EL (cell line): ENCODE measurements at places on chromosomes 4 and X.

DNA sequence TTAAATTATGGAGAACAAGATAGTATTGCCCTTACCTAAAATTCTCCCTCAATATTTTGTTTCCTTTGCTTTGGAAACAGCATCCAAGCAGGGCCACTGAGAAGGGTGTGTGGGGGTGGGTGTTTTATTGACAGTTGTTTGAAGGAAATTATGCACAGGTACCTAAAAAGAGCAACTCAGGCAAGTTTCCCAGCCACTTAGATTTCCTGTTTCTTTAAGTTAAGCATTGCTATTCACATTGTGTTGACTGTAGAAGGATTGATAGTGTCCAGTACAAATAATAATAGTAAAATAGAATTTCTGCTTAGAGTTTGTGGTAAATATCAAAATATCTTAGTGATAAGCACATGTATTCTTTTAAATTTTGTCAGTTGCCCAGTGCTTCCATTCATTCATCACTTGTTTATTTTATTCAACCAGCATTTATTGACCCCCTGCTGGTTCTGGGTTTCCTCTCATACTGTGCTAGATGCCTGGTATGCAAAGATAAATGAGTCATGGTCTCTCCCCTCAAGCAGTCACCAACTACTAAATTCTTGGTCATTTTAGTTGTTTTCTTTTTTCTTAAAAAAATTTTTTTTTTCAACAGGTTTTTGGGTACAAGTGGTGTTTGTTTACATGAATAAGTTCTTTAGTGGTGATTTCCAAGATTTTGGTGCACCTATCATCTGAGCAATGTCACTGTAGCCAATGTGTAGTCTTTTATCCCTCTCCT is 50.0 kb downstream of the GALNT7 start:
- DNase-seq = peak; percentile 92

- DNase-seq = no peak
Observed at GRCh38 chr4:84958434-84958833, 8.1 kb downstream of the WDFY3 start.

DNA sequence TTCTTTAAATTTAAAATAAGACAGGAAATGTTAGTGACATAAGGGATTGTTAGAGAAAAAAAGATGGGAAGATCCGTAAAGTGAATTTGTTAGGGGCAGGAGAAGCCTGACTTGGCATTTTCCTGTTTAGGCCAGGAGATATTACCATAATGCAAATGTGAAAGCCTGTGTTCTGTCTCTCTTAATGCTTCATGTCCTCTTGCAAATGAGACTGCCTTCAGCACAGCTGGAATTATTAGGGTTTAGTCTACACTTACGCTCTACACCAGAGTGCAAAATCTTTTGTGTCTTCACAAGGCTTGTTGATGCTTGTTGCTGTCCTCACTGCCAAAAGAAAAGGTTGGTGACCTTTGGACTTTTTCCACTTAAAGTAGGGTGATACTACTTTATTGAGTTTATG is 56.8 kb downstream of the JADE1 start:
- no peak for DNase-seq

DNA sequence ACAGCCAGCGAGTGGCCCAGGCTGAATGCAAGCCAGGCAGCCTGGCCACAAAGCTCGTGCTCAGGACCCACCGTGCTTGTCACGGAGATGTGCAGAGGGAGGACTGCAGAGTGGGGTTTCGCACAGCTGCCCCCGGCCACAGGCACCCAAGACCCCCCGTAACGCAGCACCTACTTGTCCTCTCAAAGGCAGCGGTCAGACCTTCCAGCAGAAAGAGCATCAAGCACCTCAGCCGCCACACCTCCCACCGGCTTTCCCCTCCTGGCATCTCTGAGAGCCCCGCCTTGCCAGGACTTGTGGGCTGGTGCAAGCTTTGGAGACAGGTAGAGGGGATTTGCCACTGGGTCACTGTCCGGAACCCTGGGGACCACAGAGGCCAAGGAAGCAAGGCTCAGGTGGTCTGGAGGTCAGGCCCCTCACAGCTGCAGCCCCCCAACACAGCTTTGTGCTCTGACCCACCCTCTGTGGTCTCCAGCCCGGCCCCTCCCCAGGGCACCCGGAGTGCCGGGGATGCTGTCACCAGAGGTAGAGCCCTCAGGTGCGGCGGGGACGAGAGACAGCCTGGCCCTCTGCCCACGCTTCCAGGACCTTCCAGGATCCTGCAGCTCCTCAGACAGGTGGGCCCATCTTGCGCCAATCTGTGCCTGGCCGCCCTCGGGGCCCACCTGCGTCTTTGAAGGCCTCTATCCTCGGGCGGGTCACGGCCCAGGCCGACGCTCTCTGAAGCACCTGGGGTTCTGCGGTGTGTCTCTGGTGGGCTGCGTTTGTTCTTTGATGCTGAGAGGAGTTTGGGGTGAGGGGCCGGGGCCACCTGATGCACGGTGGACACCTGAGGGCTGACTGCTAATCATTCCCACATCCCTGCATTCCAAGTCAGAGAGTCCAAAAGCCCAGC is 34.4 kb upstream of the HMX1 start:
- DNase-seq = no peak

- peak; percentile 52 for DNase-seq
Observed at GRCh38 chrX:150730719-150731118, 37.5 kb downstream of the MTMR1 start.

GRCh38 chr4:174537634-174538033 is 15.3 kb upstream of the HPGD start:
- no peak for DNase-seq

DNA sequence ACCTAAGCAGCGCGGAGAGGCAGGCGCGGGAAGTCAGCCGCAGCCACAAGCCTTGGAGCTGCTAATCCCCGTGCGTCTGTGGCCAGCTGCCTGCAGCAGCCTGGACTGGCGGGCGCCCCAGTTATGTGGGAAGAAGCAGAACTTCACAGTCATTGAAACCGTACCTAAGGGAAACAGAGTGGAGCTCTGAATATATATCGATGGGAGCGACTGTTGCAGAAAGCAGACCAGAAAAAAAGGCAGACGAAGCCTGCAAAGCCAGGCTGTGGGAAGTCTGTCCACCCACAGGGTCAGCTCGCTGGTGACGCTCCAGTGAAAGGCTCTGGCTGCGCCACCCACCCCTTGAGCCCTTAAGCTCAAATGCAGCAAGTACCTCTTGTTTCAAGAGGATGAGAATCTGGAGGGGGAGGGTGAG is 24.7 kb downstream of the KCNE5 start:
- peak; percentile 4 for DNase-seq

DNA sequence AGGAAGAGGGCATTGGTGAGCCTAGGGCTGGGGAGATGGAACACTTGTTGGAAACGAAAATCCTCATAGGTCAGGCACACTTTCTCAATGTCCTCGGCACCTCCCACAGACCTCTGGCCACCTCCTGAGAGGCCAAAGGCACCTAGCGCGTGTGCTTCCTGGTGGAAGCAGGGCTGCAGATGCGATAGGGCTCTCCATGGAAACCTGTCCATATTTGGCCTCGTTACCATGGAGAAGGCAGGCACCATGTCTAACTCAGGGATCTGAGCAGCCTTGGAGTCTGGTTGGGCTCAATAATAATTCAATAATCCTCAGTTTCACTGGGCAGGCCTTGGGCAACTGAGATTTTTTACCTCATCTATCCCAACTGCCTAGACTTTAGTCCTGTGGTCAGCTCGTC is 58.3 kb downstream of the RAI2 start:
- no peak for DNase-seq

GRCh38 chr4:56051710-56052075 is 102.9 kb downstream of the CEP135 start:
- DNase-seq = no peak

DNA sequence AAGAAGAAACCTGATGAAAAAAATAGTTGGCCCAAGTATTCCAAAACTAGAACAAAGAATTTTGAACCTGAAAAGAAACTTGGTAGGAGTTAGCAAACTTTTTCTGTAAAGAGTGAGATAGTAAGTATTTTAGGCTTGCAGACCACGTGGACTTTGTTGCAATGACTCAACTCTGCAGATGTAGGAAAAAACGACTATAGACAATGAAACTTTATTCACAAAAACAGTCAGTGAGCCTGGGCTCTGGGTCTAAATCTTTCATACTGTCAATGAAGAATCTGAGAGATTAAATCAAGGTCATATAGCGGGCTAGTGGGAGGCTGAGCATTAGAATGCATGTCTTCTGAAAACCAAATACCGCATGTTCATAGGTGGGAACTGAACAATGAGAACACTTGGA is 23.0 kb downstream of the SH3D19 start:
- DNase-seq = no peak

DNA sequence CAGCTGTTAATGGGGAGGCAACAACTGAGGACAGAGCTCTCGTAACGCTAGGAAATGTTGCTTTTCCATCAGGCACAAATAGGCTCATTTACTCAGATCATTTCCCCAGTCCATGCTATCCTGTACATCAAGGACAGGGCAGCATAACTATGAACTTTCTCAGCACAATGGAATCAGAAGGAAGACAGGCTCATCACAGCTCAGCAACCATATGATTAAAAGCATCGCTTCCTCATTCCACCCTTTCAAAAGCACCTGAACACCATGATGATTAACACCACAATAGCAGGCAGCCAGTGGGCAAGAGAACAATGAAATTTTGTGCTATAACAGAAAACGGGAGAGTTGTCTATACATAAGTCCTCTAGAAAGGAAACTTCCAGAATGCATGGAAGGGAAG is 297.8 kb downstream of the ZNF674 start:
- DNase-seq = no peak

DNA sequence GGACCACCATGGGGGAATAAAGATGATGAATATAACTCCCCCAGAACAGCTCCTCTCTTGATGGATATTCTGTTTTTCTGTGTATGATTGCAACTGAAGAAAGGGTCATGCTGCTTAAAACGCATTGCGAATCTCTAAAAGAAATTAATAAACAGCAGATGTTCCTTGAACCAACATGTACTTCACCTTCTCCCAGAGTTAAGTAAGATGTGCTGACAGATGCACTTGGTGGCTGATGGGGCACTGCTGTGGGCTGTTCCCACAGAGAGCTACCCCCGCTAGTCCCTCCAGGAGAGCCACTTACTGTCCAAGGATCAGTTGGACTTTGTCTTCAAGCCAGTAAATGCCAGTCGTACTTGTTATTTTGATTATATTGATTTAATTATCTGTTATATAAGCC is 26.3 kb upstream of the C4orf54 start:
- no peak for DNase-seq

DNA sequence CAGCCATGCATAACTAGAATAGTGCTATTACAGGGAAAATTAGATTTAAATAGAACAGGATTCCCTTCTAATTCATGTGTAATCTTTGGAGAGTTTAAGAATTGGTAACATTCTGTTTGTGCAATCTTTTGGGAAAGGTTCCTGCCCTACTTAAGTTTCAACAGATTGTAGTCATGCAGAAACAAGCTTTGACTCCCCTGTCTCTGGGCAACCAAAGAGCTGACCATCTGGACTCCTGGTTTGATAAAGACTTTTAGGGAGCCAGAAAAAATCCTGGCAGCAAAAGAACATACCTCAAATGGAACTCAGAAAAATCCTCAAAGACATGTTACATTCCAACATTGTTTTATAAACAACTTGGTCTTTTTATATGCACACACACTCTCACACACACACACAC is 191.1 kb upstream of the NEIL3 start:
- peak; percentile 92 for DNase-seq

- peak; percentile 7 for DNase-seq
Observed at GRCh38 chr4:46886711-46887110, 22.3 kb downstream of the COX7B2 start.

GRCh38 chrX:57528670-57529255 is 63.0 kb upstream of the ZXDB start:
- DNase-seq = peak; percentile 10

- DNase-seq = peak; percentile 66
Observed at GRCh38 chr4:187307131-187307530, 583.5 kb upstream of the FAT1 start.

- DNase-seq = no peak
Observed at GRCh38 chr4:94913316-94913715, 155.6 kb downstream of the BMPR1B start.

DNA sequence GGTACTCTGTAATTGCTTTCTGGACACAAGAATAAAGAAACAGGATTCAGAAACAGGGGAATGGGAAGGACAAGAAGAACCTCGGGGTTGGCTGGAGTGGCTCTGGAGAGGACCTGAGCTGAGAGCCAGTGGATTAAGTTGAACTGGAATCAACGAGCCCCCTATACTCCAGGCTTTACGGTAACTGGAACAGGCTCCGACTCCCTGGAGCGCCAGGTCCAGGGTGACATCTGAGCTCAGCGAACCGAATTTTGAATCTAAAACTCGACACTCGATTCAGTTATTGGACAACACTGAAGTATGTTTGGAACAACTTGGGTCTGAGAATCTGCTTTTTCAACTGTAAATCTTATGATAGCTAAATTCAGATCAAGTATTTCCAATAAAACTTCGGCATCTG is 23.9 kb downstream of the HMX1 start:
- DNase-seq = no peak

DNA sequence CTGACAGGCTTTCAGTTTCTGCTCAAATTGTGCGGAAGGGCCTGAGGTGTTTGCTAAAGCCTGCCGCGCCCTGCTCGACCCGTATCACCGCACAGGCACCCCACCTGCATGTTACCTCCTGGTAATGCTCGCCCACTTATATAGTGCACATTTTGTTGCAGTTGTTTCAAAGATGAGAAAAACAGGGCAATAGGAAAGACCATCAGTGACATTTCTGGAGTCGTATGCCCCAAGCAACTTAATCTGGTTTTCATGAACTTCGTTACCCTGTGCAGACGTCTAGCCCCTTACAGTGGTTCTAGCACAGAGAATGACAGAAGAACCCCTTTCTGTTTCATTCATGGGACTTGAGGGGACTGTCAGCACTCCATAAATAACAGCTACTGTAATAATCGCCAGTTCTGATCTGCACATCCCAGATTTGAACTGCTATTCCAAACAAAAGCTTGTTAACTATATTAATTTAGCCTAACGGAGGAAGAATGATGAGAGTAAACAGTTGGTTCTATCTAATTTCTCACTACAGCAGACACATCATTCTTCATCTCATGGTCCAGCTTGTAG is 940 bp upstream of the DCTD start:
- DNase-seq = no peak

DNA sequence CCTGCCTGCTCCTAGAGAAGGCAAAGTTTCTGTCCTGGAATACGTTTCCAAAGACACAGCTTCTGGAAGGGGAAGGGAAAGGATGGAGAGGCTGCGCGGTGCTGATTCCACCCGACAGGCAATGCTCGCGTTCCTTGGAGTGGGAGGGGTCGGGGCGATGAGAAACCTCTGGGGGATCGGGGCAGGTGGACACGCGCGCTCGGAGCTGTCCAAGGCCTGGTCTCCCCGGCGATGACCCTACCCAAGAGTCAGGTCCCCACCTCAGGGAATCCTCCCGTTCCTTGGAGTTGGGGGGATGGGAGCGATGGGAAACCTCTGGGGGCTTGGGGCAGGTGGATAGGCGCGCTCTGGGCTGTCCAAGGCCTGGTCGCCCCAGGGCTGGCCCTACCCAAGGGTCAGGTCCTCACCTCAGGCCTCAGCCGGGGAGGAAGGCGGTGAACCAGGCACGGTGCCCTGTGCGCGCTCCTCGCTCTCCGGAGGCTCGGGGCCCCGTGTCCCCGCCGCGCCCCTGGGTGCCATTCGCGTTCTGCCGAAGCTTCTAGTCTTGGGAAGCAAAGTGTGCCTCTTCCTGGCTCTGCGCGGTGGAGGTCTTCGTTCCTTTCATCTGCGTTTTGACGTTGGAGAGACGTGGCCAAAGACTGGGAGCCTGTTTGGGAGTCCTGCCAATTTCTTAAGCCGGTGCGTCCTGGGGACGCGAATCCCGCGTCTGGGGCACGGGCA is 10.6 kb upstream of the SHOX start:
- DNase-seq = peak; percentile 45
